Stimulated activated CD4-positive, alpha-beta T cell treated with anti-CD3 and anti-CD28 coated beads, TNF-alpha, amount 100 ng/mL, for 4 hours (primary cell): ENCODE measurements at places on chromosomes 6 and 20.

DNA sequence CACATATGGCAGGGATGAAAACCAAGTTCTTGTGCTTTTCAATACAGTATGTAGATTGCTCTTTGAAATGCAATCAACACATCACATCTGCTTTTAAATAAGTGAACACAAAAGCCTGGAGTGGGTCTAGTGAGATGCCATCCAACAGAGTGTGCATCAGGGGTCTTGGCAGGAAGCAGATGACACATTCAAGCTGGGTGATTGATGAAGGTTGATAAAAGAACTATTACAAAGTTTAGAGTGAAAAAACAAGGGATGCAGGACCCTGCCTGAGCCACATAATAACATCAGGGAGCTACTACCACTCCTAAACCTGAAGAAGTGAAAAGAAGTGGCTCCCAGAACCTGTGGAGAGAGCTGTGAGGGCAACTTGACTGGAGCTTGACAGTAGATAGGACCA is 16.6 kb upstream of the PLCB1 start:
- DNase-seq = no peak

DNA sequence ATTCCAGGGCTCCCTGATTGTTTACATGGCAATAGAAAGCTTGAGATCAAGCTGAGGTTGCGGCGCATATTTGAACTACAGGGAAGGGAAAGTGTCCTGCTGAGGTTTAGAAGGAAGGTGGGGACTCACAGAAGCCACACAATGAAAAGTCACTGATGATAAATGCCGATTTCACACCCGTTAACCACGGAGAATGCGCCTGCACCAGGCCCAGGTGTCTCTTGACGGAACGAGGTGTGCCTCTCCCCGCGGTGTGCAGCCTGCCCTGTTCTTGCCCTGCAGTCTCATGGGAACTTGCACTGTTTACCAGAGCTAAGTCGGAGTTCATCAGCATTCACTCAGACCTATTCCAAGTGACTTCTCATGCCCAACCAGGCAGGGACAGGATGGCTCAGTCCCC is 90.3 kb downstream of the LY86 start:
- DNase-seq = no peak

- no peak for DNase-seq
Observed at GRCh38 chr20:19510611-19511010, 247.4 kb upstream of the RIN2 start.

DNA sequence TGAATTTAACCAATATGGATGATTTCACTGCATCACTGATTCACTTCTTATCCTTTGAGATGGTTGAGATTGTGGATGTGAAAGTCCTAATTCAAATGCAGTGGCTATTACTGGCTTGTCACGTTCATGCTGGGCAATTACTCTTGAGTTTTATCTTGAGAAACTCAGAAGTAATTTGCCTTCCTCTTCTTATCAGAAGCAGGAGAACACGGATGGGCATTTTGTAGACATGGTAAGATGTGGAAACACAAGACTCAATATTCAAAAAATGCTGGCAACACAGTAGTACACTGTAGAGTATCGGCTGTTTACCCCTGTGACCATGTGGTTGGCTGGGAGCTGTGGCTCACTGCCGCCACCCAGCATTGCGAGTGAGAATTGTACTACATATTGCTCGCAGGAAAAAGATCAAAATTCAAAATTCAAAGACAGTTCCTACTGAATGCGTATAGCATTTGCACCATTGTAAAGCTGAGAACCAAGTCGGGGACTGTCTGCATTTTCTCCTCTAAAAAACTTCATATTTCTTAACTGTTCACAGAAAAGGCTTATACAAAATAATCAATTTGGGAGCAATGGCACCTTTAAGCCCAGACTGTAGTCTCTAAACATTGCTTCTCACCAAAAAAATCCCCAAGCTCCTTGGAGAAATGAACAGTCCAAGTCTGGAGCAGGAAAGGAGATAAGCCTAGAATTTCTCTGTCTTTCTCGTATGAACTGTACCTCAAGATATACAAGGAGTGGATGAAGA is 61.9 kb upstream of the ELOVL5 start:
- DNase-seq = peak; percentile 27

GRCh38 chr6:44237021-44237812 is 9.7 kb upstream of the HSP90AB1 start:
- no peak for DNase-seq

DNA sequence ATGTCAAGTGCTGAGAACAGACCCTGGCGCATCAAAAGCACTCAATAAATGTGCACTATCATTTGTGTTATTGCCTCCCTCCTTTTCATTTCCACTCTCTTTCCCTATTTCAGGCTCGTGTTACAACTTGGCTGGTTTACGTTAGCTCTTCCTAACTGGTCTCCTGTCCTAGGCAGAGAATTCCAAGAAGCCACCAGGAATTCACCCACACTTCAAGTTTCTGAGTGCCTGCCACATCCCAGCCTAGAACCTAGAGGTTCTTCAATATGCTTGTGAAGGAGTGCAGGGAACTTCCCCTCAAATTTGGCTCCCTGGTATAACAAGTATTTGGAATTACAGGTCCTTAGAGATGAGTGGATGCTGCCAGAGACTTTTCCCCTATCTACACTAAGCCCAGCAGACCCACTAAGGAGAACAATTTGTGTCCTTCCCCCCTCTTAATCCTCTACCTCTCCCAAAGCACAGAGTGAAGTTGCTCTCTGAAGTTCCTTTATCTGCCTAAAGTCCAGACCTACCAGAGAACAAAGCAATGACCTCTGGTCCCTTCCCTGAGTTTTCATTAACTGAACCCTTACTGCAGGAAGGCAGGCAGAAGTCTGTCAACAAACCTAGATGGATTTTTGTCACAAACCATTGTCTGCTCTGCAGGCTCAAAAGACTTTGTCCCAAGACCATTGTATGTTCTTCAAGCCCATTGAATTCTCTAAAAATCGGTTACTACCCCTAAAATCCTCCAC is 201.6 kb upstream of the JARID2 start:
- DNase-seq = no peak

GRCh38 chr20:7817286-7817685 is 123.0 kb downstream of the HAO1 start:
- DNase-seq = no peak
